D341Med (cell line): ENCODE measurements at places on chromosomes 4 and X.

GRCh38 chr4:1403591-1404572 lies 2.4 kb downstream of the NKX1-1 start:
- peak; percentile 60 for DNase-seq

- DNase-seq: peak; percentile 33
Observed at GRCh38 chr4:116180157-116180601, 905.2 kb downstream of the TRAM1L1 start.

DNA sequence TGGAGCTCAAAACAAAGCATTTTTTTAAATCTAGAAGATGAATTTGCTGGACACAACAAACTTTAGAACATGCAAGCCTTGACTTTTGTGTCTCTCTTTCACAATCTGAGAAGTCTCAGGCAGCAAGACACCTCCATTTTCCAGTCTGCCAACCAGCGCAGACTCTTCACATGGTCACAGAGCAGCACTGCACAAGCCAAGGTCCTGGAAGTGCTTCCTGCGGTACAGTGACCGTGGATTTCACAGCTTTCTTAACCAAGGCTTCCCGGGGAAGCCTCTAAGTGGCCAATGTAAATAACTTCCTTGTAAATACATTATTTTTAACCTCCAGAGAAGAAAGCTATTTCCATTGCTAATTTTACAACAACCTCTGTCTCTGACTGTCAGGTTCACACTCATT lies 31.2 kb downstream of the ZNF827 start:
- no peak for DNase-seq

DNA sequence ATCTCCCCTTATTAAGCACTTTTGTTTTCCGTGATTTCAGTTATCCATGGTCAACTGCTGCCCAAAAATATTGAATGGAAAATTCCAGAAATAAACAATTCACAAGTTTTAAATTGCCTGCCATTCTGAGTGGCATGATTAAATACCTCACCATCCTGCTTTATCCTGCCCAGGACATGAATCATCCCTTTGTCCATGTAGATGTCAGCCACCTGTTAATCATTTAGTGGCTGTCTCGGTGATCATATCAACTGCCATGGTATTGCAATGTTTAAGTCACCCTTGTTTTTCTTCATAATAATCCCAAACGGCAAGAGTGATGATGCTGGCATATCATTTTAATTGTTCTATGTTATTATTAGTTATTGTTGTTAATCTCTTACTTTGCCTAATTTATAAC lies 79.8 kb upstream of the LHFPL1 start:
- DNase-seq: no peak

DNA sequence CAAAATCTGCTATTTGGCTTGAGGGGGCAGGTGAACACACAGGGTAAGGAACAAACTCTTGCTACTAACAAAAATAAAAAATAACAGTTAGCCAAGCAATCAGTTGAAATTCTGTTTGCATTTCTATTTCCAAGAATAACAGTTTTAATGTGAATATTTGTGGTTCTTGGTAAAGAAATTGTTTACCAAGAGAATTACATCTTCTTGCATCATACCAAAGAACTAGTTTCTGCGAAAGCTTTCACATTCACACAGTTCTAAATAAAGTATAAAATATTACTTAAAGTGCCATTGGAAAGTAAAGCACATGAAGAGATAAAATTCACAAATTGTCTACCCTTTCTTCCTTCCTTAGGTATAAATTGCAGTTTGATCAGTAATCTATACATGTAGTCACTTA lies 54.4 kb downstream of the KLHL4 start:
- DNase-seq: no peak

DNA sequence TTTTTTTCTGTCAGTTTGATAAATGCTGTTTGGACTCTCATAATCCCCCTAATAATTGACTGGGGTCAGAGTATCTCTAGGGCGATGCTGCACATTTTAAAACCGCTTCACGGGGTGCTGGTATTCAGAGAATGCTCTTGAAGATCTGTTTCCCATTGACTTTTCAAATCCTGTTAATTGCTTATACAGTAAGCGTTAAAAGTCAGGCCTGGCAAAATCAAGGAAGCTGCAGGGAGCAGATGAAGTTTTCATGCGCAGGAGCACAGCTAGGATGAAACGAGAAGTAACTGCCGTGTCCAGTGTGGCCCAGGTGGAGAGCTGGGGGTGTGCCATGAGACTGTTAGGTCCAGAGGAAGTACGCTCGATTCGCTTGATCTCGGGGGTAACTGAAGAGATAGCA lies 312.9 kb downstream of the TRIML1 start:
- DNase-seq: no peak

DNA sequence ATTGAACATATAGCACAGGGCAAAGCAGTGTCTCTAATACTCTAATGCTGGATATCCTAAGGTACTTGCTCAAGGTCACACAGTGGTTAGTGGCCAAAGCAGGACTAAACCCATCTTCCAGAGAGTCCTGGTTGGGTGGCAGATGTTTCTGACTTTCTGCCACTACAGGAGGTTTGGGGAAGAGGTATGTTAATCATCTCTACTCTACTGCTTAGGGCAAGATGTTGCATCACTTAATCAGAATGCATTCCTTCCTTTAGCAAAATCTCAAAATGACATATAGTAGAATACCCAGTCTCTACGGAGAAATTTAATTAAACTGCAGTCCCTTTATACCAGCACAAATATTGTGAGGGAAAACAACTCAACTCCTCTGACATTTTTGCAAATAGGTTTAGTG lies 190.7 kb upstream of the FAM241A start:
- DNase-seq: no peak

DNA sequence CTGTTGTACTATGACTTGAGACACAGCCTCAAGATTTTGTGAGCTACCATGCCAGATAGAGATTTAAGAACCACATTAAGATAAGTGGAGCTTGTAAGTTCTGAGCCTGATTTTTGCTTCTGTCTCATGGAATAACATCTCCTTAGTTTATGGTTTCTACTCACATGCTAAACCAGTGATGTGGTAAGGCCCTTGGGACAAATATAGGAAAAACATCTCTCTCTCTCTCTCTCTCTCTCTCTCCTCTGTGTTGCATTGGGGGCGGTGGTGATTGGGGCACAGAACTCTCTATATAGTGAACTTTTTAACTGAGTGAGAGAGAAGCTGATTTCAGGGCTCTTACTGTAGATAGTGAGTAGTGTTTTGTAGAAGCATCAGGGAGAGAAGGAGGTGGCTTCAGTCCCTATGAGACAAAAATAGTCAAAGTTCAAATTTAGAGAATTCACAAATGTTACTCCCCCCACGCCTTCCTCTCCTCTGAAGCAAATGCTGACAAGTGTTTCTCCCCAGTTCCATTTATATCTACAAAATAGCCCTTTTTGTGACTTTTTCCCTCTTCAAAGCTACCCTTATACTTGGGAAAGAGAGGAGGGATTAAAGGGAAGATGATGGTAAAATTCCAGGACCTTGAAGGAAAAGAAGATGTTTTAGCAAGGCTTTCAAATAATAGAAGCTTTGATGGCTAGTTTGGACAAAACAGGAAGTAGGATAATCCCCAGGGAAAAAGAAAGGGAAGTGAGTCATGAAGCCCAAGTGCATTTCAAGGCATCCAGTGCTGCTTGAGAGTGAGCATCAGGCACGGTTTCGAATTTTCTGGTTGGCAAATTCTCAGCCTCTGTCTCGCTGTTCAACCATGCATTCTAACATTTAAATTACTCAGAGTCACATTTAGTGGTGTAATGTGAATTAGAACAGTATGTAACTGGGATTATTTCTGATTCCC lies 134.3 kb upstream of the AP1S2 start:
- no peak for DNase-seq

DNA sequence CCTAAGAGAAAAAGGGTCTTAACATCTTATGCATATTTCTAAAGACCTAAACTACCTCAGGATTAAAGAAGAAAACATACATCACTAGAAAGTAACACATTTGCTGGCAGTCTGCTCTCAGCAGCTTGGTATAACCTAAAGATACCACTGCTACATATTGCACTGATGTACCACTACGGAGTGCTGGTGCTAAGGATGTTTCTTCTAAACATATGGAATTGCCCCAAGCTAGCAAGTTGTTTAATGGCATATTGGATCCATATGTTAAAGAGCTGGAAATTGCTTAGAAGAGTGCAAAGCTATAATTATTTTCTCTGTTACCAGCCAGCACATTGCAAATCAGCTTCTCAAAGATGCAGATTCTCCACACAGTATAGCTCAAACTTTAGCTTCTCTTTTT lies 436.5 kb upstream of the GALNTL6 start:
- DNase-seq: no peak

DNA sequence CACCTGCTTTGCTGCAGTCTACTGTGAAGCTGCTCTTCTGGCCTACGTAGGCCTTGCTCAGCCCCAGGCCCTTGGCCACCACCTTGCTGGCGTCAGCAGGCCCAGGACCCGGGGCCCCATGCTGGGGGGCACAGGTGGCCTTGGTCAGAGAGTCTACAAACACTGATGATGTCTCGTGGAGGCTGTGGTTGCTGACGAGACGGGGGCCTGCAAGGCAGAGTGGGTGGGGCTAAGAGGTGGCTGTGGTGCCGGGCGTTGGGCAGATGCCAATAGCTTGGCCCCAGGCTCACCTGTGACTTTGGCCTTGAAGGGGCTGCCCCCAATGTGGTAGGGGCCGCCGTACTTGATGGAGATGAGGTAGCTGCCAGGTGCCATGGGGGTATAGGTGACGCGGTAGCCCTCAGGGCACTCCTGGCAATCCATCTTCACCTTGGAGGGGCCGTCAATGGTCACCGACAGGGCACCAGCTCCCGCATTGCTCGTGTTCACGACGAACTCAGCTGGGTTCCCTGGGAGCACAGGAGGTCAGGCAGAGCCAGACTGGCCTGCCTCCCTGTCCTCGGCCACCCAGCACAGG lies 25.0 kb downstream of the FLNA start:
- DNase-seq: no peak

DNA sequence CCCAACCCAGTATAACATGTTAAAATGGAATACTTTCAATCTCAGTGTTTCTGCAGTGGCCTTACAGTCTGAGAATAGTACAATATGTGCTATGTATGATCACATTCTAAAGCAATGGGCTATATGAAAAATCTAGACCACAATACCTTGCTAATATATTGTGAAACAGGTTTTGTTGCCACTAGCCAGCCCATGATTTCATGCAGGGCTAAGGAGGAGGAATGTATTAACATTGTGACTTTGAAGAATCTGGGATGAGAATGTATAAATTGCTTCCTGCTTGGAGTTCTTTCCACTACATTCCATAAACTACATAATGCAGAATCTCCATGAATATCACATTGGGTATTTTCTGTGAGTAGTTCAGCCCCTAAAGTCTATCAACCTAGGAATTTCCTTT lies 935.4 kb upstream of the GRIA3 start:
- DNase-seq: no peak

- no peak for DNase-seq
Observed at GRCh38 chr4:147192679-147193078, 247.0 kb upstream of the TTC29 start.

DNA sequence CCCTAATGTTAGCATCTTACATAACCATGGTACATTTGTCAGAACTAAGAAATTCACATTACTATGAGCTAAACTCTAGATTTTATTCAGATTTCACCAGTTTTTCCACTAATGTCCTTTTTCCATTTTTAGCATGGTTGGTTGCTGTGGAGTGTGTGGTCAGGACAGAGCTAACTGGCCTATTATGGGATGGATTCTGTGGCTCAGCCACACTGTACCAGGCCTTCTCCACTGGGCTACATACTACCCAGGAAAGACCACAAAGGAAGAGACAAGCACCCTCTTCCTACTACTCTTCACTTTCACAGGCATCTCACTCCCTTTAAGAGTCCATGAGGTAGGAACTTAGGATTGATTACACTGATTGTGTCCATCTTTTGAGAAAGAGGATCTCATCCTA lies 67.4 kb downstream of the ZNF827 start:
- no peak for DNase-seq

DNA sequence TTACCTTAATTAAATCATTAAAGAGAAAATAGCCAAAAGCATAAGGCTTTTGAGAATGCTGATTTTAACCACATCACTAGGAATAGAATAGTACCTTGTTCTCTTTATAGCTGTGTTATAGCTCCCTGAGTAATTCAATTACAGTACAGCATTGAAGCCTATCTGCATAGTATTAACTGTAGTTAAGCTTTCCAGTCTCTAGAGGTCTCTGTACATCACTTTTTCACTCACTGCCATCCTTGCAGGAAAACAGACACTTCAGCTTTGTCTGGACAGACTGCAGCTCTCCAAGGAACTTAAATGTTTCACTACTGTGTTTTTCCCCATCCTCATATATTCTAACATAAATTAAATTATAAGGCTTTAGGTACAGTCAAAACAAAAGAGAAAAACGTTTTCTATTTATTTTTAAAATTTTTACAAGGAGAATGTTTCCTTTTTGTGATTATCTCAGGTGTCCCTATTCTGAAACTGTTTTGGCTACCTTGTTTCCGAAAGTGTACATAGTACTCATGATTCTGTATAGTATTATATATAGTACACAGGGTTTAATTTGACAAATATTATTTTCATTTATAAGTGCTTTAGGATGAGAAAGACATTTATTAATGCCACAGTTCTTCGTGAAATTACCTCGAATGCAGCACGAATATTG lies 407.9 kb downstream of the PCDH18 start:
- peak; percentile 48 for DNase-seq
